Activated naive CD4-positive, alpha-beta T cell treated with Interleukin-2 at 50 U/mL for 16 hours (primary cell): ENCODE measurements at places on chromosomes 16 and 17.

DNA sequence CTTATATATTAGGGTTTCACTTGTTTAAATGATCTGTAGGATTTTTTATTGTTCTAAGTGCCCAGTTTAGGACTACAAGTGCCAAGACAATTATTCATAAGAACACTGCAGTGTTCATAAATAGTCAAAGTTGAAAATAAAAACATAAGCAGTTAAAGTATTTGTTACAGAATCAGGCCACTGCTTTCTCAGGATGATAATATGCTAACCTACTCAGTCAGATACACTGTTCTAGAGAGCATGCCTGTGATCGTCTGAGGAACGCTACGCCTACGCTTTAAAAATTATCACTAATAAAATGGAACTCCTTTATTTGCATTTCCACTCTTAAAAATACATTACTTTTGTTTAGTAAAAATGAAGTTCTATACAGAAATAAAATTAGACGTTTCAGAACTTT, 37.4 kb upstream of the TRAP1 start:
- DNase-seq, result no peak

- no peak for DNase-seq
Measured at GRCh38 chr17:37568350-37569053, 40.7 kb downstream of the SYNRG start.

- no peak for DNase-seq
Measured at GRCh38 chr17:82016875-82017459, 5.7 kb downstream of the CENPX start.

DNA sequence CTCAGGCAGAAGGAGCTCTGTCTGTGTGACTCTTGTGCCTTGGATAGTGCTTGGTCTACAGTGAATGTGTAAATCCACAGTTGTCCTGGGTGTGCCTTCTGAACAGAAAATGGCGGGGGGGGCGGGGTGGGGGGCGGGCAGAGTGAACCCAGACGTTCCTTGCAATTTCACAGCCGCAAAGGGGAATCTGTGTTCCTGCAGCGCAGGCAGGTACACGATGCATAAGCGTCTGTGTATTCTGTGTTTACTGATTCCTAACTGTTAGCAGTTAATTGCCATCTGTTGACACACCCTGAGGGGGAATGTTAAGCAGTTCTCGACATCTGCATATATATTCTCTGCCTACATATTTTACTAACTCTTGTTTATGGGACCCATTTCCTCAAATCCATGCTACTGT, 123.5 kb upstream of the ZFHX3 start:
- DNase-seq, result no peak

DNA sequence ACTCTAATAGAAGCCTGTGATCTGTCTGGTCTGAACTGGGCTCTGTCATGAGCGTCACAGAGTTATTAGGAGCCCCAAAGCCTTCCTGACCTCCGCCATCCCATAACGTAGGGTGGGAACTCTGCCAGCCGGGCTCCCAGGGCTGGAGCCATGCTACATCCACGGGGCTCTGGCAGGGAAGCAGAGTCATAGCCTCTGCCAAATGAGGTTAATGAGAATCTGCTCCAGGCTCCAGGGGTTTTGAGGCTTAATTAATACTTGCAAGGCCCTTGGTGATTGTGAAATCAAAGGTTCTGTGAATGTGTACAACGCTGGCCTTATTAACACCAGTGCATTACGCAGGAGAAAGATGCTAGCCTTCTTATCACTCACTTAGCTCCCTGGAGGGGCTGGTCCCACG, 42.4 kb upstream of the ZFP90 start:
- no peak for DNase-seq
